ENCODE measurements at places on chromosomes 1 and 21. TPM values are rescaled to one million over a fixed set of nuclear protein-coding genes. Genes with fewer than 3 reads are reported as not detected.

Gene CD53
- total RNA-seq: 45.0 TPM

DNA sequence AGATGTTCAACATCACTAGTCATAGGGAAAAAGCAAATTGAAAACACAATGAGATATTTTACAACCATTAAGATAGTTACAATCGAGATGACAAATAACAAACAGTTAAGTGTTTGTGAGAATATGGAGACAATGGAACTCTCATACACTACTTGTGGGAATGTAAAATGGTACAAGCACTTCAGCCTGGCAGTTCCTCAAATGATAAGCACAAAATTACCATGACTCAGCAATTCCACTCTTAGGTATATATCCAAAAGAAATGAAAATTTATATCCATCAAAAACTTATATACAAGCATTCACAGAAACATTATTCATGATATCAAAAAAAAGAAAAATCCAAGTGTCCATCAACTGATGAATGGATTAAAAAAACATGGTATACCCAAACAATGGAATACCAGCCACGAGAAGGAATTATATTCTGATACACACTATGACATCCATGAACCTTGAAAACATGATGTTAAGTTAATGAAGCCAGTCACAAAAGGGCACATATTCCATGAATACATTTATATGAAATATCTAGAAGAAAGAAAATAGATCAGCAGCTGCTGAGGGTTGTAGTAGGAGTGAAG, 76.4 kb downstream of the EVI5 start:
- H3K27me3 ChIP-seq: no peaks in the 10 kb centered on the region
- peaks cover 12% of the 10 kb centered on the region for H3K4me1 ChIP-seq
- no peak overlapping the region for H3K27ac ChIP-seq
- DNase-seq: no peak
- no peaks in the 10 kb centered on the region for H3K36me3 ChIP-seq

GRCh38 chr21:34704119-34704518, 35.3 kb downstream of the CLIC6 start:
- H3K36me3 ChIP-seq: no peaks in the 10 kb centered on the region
- H3K27me3 ChIP-seq: no peaks in the 10 kb centered on the region
- DNase-seq: peak; percentile 38
- H3K4me3 ChIP-seq: no peak overlapping the region
- H3K27ac ChIP-seq: no peak overlapping the region
- H3K4me1 ChIP-seq: no peaks in the 10 kb centered on the region

DNA sequence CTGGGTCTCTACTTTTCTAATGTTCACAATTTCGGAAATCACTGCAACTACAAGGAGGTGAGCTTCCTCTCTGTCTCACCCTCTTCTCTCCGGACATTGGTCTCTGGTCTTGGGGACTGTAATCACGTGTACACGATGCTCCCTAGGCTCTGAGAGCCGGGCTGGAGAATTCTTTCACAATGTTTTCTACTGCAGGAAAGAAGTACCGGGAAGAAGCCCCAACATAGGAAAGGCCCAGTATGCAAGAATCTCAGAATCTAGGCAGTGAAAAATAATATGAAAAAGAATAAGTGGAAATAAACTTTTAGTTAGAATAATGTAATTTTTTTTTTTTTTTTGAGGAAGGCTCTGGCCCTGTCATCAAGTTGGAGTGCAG, 13.5 kb upstream of the HJV start:
- DNase-seq: no peak
- no peaks in the 10 kb centered on the region for H3K4me1 ChIP-seq
- peak overlapping the region; percentile 98 for H3K27ac ChIP-seq
- H3K36me3 ChIP-seq: no peaks in the 10 kb centered on the region
- peak overlapping the region; percentile 23 for H3K4me3 ChIP-seq

Gene KRTAP19-1
- total RNA-seq: not detected

- H3K36me3 ChIP-seq: no peaks in the 10 kb centered on the region
- no peak for DNase-seq
- peak overlapping the region; percentile 61 for H3K27ac ChIP-seq
- no peak overlapping the region for H3K4me3 ChIP-seq
- H3K4me1 ChIP-seq: no peaks in the 10 kb centered on the region
These were observed 55.2 kb downstream of the TOMM20 start for GRCh38 chr1:235073331-235073967.

GRCh38 chr1:203282720-203283542, 22.4 kb upstream of the BTG2 start:
- peak overlapping the region; percentile 12 for H3K27ac ChIP-seq
- no peaks in the 10 kb centered on the region for H3K27me3 ChIP-seq
- no peak for DNase-seq
- no peaks in the 10 kb centered on the region for H3K36me3 ChIP-seq
